RPMI8226 (cell line): ENCODE measurements at places on chromosomes 12 and 14.

DNA sequence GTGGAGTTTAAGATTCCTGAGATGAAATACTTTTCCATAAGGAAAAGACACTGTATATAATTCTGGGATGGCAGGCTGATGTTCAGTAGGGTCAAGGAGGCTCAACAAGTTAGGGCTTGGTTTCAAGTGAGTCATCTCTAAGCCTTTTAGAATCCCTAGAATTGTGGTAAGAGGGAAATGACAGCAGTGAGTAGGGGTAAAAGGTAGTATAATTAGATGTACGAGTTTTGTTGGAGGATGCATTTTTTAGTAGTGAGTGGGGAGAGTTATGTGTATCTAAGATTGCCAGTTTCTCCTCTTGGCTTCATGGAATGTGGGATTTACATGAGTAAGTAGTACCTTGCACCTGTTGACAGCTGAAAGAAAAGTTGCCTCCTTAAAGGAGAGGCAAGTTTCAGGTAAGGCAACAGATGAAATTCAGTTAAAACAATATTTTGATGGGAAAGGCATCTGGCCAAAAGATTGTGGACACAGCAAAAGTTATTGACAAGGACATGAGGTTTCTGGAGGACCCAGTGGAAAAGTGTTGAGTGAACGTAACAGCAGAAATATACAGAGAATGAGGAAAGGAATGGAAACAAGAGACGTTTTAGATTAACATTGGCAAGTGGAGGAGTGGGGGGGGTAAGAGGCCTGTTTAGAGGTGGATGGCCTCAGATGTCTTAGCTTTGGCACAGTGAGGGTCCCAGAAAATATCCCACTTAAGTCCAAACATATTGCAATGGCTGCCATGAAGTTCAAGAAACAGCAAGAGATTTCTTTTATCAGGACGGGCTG is 21.8 kb downstream of the LMO3 start:
- no peak for DNase-seq

DNA sequence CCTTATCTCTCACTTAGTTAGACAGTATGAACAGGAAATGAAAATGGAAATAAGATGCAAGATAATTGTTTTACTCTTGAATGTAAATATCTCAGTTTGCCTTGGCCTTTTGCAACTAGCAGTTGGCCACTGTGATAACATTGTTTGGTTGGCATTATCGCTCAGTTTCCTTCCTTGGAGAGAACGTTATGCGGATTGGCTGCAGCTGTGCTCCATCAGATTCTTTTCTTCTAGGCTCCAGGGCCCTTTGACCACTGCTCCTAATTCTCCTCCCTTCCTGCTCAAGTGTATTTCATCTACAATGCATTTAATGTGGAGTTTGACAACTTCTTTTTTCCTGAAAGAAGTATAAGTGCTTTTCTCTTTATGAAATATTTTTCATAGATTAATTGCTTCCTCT is 284.2 kb downstream of the ADAMTS20 start:
- DNase-seq: no peak

DNA sequence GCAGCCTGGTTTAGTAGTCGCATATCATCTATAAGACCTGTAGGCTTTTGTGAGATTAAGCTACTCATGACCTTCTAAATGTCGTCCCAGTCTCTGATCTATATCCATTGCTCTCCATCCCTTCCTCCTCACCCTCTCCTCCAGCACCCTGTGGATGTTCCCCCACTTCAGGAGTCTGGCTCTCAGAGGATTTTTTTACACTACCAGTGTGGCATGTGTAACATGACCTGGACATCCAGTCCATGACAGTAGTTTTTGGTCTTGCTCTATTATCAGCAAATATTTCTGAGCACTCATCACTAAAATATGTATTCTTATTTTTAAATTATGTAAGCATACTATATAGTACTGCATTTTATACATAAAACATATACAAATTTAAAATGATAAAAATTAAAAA is 142.1 kb downstream of the DYRK2 start:
- no peak for DNase-seq

DNA sequence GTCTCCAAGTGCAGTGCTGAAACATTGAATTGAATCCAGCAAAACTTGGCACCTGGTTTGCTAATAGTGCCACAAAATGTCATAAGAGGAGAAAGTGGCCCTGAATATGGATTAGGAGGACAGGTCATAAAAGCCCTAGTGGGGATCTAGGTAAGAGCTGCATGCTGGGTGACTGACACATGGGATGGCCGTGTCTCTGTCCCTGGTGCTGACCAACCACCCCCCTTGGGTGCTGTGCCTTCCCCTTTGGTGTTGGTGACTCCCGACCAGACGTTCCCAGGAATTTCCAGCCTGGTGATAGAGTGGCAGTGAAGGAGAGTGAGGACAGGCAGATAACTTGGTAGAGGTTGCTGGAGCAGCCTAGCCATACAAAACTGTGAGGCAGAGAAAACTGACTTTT is 142.8 kb downstream of the VRK1 start:
- peak; percentile 3 for DNase-seq

GRCh38 chr12:98211909-98212695 is 303.3 kb upstream of the TMPO start:
- DNase-seq: no peak

DNA sequence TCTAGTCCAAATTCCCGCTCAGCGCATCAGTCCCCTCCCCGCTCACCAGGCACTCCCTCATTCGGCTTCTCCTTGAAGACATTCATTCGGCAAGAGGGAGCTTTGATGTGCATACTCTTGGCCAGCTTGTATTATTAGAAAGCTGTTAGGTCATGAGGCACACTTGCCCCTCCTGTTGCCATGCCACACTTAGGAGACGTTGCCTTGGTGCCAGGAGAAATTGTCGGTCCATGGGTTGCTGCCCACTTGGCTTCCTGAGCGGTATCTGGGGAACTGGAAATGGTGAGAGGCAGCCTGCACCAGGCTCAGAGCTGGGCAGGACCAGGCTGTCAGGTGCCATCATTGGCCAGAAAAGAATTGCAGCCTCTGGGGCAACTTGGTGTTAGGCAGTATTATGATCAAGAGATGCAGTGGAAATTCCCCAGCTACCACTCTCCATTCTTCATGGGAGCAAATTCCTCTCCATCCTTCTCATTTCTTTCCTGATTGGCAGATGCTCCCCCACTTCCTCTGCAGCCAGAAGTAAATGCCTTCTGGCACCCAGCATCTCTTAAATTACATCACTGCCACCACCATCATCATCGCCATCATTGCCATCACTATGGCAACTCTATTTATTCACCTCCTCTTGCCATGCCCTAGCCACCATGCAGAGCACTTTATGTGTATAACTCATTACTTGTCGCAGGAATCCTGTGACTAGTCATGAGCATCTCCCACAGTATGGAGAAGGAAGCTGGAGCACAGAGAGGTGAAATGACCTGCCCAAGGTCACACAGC is 12.4 kb downstream of the CABP1 start:
- DNase-seq: no peak

DNA sequence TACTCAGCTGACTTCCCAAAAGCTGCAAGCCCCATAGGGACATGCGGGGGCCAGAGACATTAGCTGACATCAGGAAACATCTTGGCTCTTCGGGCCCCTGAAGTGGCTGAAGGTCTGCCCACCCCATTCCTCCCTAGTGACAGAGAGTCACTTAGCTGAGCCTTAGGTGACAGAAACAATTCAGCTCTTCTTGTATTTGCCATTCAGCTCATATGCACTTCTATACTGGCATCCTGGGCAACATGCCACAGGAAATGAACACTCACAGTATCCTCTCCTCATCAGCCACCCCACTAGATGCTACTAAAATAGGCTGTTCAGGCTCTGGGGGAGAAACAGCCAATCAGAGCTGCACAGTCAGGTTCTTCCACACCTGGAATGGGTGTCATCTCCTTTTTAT is 3.4 kb downstream of the DCTN2 start:
- DNase-seq: no peak

- DNase-seq: no peak
These were observed 34.6 kb downstream of the CEP128 start for GRCh38 chr14:80906946-80907345.

- DNase-seq: no peak
These were observed 24.9 kb downstream of the VPS37B start for GRCh38 chr12:122870867-122871664.

GRCh38 chr12:43898474-43898873 is 62.6 kb downstream of the TMEM117 start:
- DNase-seq: no peak

DNA sequence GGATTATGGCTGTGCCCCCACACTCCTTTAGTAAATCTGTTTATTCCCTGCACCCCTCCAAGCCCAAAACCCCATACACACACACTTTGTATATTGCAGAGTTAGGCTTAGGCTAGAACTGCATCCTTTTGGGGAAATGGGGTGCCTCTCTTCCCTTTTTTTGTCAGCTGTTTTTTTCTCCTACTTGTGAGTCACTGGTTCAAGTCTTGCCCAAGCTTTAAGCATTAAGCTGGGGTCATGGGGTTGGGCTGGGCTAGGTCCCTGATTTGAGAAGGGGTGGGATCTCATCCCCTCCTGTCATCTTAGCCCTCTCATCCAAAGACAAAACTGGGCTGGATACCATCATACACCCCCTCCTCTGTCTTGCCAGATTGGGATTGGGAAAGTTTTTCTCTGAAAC is 1.6 kb downstream of the LRP1 start:
- DNase-seq: no peak

GRCh38 chr14:22882529-22883172 is 371 bp upstream of the REM2 start:
- DNase-seq: peak; percentile 46

DNA sequence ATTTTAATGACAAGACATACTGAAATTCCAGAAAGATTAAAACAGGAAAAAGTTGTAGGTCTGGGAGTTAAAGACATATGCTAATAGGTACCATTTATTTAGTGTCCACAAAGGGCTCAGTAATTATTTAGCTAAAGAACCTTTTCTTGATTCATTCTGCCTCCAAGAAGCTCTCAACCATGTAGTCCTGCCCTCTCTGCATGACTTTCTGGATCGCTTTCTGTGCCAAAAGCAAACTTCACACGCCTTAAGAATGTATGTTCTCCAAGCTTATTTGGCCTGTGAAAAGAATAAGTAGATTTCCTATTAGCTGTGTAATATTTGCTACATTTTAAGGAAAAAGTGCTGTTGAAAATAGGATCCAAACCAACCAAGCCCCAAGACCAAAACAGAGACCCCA is 291.7 kb downstream of the C12orf75 start:
- DNase-seq: no peak

DNA sequence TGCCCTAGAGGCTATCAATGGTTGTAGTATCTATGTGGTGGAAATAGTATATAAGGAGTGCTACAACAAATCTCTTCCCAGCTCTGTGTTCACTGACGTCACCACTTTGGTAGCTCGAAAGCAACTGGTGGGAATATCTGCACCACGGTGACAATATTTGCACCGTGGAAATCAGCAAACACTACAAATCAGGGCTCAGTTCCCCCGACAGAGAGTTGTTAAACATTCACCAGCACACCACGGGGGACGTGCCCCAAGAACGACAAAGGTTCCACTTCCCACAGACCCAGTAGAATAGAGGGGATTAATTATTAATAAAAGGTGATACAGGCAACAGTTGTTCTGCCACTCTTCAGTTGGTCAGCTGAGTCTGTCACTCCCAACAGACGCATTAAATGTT is 98.4 kb downstream of the CCDC60 start:
- no peak for DNase-seq

DNA sequence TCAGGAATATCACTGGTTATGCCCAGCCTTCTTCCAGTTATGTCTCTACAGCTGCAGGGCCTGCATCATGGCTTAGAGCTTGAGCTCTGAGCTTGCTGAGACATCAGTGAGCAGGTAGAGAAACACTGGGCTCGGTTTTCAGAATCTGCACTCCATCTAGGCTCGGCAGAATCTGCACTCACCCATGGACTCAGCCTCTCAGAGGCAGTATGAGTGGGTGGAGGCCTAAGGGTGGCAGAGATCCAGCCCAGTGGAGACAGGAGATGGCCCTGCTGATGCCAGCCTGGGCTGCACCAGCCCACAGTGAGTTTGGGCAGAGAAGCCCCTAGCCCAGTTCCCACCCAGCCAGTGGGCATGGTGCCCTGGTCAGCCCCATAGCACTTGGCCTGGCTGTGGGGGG is 12.8 kb downstream of the KRT80 start:
- no peak for DNase-seq

GRCh38 chr12:93003531-93004239 is 74.6 kb upstream of the EEA1 start:
- no peak for DNase-seq

GRCh38 chr12:5083955-5084849 is 40.5 kb downstream of the KCNA5 start:
- DNase-seq: peak; percentile 53

- DNase-seq: no peak
These were observed 149.7 kb upstream of the DCN start for GRCh38 chr12:91332302-91332701.

DNA sequence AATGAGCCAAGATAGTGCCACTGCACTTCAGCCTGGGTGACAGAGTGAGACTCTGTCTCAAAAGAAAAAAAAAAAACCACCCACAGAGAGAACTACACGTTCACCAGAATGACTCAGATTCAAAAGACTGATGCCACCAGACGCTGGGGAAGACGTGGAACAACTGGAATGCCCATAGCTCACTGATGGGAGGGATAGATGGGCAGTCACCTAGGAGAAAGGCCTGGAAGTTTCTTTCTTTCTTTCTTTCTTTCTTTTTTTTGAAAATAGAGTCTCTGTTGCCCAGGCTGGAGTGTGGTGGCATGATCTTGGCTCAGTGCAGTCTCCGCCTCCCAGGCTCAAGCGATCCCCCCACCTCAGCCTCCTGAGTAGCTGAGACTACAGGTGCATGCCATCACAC is 10.0 kb upstream of the KLC1 start:
- DNase-seq: no peak

- DNase-seq: no peak
These were observed 863.3 kb downstream of the C12orf50 start for GRCh38 chr12:87165733-87166375.

- no peak for DNase-seq
These were observed 1.9 kb downstream of the SERPINA11 start for GRCh38 chr14:94450722-94451090.

GRCh38 chr12:65765436-65765813 is 58.9 kb upstream of the HMGA2 start:
- DNase-seq: no peak

- DNase-seq: no peak
These were observed 14.7 kb downstream of the SERPINA1 start for GRCh38 chr14:94373708-94374107.

DNA sequence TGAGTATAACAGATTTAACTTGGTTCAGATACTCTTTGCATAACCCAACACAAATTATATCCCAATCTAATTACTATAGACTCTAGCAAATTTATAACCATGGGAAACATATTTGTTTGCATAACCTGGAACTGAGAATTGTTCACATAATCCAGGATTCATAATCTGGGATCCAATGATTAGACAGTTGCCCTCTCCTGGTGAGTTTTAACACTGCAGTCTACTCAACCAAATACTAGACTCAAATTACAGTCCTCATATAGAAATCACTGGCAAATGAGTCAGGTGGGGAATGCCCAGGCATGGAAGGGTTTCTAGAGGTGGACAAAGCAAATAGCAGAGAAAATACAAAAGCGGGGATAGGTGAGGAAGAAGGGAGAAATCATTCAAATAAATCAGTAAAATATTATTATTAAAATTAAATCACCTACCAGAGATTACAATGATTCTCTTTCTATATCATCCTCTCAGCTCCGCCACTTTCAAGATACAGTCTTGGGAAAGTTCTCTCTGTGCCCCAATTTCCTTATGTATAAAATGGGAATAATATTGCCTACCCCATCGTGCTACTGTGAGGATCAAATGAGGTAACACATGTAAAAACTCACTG is 9.4 kb downstream of the GCH1 start:
- peak; percentile 22 for DNase-seq
